ENCODE measurements at places on chromosomes 16 and 17.

GRCh38 chr17:30950669-30951399, 20.0 kb upstream of the RNF135 start:
- DNase-seq, result peak; percentile 80

DNA sequence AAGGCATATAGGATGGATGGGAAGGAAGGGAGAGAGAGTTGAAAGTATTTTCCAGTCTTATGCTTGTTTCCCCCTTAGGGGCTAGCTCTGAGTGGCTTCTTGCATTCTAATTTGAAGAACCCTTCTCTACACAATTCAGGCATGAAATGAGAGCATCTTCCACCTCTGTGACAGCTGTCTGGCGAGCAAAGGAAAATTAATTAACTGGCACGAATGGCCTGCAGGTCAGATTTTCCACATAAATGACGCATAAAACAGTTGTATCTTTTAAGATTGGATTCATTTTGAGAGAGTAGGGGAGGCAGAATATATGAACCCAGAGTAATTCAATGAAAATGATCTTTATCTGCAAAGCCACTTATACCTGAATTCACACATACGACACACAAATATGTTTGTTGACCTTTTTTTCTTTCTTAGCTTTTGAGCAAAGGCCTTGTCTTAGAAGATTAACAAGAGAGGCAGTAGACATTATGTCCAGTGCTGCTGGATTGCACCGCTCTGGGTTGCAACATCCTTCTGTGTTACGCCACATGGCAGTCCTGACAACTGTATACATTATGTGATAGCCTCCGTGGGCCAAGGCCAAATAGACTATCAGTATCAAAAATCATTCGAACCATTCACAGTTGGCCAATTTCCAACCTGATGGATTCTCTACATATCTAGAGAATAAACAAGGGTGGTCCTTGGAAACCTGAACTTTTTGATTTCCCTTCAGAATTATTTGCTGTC, 173.0 kb upstream of the GOT2 start:
- no peak for DNase-seq

DNA sequence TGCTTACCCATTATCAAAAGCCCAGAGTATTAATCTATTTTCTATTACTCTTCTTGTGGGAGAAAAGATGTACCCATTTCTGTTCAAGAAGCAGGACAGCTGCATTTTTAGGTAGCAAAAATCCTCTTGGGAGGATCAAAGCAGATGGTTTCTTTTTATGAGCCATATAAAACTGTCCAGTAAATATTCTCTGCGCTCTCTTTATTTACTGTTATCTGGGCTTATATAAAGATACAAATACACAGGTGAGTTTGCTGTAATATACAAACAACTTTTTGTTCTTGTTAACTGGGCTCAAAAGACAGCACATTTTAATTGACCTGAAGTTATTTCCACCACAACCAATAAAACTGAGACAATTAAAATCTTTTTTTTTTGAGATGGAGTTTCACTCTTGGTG, 10.1 kb downstream of the PHF12 start:
- no peak for DNase-seq

DNA sequence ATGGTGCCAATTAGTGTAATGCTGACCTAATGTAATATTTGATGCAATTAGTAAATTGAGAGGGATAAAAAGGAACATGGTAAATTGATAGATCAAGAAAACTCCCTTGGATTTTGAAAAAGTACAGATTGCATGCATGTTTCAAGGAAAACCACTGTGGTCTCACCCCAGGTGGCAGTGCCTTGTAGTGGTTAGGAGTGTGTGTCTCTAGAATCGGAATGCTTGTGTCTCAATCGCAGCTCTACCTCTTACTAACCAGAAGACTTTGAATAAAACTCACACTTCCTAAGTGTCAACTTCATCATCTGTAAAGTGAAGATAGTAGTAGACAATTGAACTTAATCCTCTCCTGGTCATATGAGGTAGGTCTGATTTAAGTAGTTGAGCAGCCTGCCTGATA, 128.9 kb upstream of the GOT2 start:
- DNase-seq, result no peak

GRCh38 chr17:16215002-16215272, 397 bp downstream of the NCOR1 start:
- peak; percentile 72 for DNase-seq

DNA sequence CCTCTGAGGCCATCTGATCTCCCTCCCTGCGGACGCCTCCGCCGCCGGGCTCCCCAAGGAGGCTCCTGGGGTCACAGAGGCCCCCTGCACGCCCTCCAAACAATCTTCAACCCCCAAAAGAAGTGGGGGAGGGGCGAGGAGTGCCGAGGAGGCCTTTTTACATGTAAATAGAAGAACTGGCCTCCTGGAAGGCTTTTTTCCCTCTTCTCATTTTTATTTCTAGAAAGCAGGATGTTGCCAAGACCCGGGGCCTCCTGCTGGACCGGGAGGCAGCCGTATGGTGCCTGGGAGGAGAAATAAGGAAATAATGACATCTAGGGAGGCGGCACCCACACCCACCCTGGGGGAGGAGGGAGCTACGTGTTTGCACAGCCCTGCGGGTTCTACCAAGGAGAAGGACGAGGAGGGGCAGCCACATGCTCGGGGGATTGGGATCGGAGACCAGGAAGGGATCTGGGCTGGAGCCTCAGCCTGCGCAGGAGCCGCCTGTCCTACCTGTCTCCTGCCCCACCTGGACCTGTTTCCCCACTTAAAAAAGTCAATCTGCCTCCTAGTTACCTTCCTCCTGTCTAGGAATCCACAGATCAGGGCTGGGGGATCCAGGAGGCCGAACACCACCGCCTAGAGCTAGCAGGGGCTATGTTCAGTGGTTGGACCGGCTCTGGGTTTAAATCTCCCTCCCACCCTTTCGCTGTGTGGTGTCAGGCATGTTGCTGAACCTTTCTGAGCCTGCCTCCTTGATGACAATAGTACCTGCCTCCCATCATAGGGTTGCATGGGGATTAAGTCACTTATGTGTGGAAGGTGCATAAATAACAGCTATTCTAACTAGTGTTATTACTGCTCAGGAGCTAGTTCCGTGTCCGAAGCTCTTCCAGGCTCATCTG, 175.7 kb upstream of the GSE1 start:
- no peak for DNase-seq
